ENCODE measurements at places on chromosomes 12 and 14. TPM values are rescaled to one million over a fixed set of nuclear protein-coding genes. Genes with fewer than 3 reads are reported as not detected.

DNA sequence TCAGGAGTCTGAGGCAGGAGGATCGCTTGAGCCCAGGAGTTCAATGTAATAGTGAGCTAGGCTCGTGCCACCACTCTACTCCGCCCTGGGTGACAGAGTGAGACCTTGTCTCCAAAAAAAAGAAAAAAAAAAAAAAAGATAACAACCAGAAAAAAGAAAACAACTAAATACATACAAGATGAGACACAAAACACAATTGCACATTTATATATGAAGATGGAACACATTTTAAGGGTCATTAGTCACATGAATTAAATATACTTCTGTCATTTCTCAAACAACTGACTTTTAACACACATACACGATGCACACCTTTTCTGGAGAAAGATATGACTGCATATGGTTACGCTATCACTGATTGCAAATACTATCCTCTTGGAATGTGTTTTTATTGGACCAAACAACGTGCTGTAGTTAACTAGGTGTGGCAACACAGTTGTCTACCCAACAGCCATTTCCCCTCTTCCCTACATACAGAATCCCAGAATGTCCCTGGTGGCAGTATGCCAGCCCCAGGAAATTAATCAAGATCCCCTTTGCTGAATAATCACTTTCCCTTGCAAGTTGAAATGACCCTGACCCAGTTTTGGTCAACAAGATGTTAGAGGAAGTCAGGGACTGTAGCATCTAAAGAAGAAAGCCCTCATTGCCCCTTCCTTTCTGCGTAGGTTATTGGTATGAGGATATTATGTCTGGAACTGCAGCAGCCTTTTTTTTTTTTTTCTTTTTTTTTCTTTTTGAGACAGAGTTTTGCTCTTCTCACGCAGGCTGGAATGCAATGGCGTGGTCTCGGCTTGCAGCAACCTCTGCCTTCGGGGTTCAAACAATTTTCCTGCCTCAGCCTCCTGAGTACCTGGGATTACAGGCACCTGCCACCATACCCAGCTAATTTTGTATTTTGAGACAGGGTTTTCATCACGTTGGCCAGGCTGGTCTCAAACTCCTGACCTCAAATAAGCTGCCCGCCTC is 5.6 kb upstream of the MYL6B start:
- DNase-seq, result peak; percentile 82

GRCh38 chr14:35158951-35159653 is 36.8 kb downstream of the PRORP start:
- DNase-seq, result no peak

- peak; percentile 62 for DNase-seq
These were observed 79.8 kb downstream of the SRRM4 start for GRCh38 chr12:119060847-119061796.

DNA sequence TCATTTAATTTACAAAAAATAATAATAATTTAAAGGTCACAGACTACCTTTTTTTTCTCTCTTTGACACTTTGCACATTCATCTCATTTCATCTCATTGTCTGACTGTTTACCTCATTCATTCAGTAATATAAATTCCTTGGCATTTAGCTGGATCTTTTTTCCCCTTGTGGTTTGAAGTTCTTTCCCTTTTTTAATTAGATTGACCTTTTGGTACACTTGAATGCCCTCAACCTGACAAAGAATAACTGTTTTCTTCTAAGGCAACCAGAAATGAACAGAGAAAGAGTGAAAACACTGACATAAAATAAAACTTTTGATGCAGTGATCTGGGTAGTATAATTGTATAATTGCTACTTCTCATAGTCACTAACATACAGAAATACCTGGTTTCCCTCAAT is 774.9 kb upstream of the NOVA1 start:
- no peak for DNase-seq

GRCh38 chr14:68396461-68396860 is 396.4 kb downstream of the ZFP36L1 start:
- no peak for DNase-seq

GRCh38 chr12:14264316-14264715 is 101.2 kb upstream of the ATF7IP start:
- DNase-seq, result no peak

DNA sequence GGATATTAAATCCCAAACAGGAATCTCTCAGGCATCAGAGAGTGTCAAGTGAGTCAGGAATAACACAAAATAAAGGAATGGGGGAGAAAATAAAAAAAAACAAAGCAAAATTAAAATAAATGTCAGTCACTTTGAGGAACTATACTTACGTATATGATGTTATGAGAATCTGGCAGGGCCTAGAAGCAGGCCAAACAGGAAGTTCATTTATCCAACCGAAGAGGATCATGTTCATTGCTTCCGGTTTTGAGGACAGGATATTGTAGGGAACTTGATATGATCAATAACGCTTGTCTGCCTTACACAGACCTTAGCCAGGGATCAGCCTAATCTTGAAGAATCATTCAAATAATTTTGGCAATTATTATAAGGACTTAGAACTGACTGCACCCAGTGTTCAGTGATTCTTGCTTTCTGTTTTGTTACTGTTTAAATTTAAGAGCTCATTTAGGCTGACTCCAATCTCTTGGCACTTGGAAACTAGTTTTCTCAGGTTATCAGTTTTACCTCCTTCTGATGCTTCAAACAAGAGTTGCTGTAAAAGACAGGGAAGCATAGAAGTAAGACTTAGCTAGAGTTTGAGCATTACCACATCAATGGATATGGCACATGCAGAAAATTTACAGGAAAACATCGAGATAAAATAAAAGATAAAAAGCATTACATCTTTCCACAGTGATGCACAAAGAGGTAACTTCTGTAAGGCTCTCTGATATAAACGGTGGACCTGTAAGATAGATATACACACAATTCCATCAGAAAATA is 53.4 kb downstream of the ZFC3H1 start:
- DNase-seq, result no peak

DNA sequence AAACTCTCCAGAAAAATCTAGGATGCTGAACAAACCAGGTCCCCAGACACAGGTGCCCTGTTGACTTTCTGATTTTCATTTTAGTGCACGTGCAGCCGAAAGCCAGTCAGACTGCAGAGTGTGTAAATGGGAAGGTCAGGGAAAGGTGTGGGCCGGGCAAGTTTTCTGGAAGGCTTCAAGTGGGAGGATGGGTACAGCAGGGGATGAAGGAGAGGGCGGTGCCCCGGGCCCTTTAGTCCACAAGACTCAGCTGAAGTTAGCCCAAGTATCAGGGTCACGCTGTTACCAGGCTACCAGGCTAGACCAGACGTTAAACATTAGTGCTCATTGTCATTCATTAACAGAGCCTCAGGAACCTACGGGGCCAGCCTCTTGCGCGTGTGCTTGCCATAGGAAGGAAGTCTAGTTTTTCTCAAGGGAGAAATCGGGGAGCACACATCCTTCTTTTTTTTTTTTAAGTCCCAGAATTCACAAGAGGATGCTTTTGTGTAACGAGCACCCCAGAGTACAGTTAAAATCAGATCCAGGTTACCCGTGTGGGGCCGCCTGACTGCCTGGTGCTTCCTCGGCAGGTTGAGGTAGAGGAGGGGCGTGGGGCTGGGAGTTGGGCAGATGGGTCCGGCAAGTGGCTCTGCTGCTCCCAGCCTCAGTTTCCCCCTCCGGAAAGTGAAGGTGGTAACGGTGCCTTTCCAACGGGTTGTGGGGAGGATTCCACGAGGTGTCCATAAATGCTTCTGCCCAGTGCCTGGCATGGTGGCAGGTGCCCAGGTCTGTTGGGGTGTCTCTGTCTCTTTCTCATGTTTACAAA is 19.1 kb downstream of the BCL7A start:
- peak; percentile 52 for DNase-seq

DNA sequence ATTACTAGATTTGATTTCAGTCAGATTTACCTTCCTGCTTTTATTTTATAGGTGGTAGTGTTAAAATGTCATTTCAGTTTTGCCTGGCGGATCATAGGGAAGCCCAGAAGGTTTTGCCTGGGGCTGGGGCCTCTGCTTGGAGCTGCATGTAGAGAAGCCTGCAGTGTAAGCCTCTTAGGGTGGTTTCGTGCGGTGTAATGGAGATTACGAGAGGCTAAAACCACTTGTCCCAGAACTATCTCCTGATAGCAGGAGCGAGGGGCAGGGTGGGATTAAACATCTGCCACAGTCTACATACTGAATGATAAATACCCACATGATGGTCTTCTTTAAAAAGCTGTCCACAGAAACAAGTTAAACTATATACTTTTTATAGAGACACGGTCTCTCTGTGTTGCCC is 35.0 kb upstream of the DICER1 start:
- no peak for DNase-seq

- no peak for DNase-seq
These were observed 10.4 kb upstream of the KRT7 start for GRCh38 chr12:52222692-52223091.

DNA sequence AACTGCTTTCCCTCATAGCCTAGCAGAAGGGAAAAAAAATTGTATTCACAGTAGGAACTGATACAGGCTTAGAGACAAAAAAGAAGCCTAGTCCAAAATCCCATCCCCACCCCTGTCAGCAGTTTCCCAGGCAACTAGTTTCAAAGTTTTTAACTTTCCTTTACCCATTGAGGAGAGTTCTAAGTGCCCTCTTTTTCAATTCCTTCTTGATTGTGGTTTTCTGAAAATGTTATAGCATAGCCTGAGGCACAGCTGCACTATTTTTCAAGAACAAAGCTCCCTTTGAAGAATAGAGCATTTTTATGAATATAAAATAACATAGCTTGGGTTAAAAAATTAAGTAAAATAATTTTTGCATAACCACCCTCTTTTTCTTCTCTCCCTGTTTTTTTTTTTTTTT is 81.6 kb downstream of the IPO8 start:
- DNase-seq, result no peak

DNA sequence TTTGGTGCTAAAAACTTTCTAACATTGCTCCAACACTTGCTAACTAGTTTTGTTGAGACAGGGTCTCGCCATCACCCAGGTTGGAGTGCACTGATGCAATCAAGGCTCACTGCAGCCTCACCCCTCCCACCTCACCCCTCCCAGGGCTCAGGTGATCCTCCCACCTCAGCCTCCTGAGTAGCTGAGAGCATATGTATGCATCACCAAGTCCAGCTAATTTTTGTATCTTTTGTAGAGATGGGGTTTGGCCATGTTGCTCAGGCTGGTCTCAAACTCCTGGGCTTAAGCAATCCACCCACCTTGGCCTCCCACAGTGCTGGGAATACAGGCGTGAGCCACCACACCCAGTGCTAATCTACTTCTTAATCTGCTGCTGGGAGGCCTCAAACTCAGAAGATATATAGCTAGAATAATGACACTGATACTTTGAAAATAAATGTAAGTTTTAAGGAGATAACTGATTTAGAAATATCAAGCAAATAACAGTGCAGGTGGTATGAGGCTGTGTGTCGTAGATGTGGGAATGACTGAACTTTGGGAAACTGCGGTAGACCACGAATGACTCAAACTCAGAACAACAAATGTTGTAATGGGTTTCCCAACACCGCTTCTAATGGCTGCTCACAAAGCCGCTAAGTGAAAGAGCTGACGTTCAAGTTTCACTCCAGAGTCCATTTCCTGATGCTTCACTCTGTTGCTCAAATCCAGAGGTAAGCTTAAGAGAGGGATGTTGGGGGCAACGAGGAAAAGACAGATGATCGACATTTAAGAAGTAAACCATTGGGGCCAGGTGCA is 10.0 kb downstream of the TMCC3 start:
- DNase-seq, result no peak

- no peak for DNase-seq
These were observed 103.8 kb downstream of the OSBPL8 start for GRCh38 chr12:76455582-76456345.

DNA sequence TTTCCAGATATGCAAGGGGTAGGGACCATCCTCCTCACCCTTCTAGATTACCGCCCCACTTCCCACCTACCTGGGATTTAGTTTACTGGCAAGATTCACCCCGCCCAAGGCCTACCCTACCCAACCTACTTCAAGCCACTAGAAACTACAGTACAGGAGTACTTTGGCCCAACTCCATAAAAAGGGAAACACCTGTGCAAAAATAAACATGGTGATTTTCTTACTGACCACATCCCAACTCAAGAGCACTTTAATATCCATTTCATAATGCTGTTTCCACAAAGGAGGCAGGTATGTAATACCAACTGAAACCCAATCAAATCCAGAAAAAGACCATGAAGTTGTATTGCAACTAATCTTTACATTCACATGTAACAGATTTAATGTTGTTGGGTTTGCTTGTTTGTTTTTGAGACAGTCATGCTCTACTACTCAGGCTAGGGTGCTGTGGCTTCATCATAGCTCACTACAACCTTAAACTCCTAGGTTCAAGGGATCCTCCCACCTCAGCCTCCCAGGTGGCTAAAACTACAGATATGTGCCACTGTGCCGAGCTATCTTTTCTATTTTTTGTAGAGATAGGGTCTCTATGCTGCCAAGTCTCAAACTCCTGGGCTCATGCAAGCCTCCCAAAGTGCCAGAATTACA is 41.7 kb upstream of the RAP1B start:
- DNase-seq, result no peak

DNA sequence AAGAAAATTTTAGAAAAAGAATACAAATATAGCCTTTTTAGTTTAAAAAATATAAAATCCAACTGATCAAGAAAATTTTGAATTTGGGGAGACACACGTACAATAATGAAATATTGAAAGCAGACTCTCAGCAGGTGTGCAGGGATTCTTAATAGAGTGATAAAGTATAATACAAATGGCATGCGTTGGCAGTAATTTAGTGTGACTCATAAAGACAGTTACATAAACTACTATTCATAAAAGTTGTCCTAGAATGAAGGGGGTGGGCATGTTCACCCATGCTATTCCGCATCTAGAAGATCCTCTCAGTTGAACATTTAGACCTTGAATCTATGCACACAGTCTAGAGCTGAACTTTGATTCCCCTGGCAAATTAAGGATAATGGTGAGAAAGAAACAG is 200.4 kb upstream of the AVPR1A start:
- DNase-seq, result no peak

MAP1LC3B2 gene
- 16.9 TPM for total RNA-seq

PIWIL1 gene
- not detected for total RNA-seq

DNAJC22 gene
- 9.5 TPM for total RNA-seq

RNU6-8 gene
- total RNA-seq, result not detected

RPS6KA5 gene
- 10.6 TPM for total RNA-seq

All from stomach (tissue), 19 donors.